RCC 7860 (cell line): ENCODE measurements at places on chromosomes 3 and 15.
A peak's percentile ranks its signal among the peaks of the same experiment; 100 is the strongest.

DNA sequence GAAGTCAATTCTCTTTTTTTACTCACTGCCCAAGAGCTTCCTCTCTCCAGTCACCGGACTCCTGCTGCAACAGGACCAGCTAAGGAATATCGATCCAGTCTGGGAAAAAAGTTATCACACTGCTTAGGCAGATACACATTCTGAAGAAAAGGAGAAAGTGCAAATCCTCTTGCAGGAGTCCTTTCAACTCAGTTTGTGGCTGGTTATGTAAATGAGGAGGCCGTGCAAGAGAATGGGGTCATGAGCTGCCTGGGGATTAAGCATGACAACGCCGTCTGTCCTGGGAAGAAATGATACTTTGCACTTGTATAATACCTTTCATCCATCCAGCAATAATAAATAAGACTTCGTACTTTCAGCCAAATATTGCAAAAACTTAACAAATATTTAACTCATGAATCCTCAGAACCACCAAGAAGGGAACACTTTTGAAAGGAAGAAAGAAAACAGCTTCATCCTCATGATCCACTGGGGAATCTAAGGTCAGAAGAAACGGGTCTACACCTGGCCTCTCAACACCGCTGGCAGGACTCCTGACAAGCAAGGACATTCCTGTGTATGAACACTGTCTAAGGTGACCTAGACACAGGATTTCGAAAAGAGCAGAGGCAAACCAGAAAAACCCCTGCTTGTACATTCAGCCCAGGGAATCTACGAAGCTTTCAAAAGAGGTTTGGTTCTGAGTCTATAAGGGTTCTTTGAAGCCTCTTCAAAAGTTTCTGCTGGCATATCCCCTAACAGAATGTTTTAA, 13.1 kb upstream of the WWTR1 start:
- no peak for DNase-seq

GRCh38 chr3:136247436-136247835, 2.7 kb upstream of the PCCB start:
- no peak for DNase-seq

- DNase-seq: no peak
Observed at GRCh38 chr15:61038387-61038786, 190.7 kb downstream of the RORA start.

GRCh38 chr3:56361731-56362130, 106.5 kb downstream of the ERC2 start:
- DNase-seq: no peak

DNA sequence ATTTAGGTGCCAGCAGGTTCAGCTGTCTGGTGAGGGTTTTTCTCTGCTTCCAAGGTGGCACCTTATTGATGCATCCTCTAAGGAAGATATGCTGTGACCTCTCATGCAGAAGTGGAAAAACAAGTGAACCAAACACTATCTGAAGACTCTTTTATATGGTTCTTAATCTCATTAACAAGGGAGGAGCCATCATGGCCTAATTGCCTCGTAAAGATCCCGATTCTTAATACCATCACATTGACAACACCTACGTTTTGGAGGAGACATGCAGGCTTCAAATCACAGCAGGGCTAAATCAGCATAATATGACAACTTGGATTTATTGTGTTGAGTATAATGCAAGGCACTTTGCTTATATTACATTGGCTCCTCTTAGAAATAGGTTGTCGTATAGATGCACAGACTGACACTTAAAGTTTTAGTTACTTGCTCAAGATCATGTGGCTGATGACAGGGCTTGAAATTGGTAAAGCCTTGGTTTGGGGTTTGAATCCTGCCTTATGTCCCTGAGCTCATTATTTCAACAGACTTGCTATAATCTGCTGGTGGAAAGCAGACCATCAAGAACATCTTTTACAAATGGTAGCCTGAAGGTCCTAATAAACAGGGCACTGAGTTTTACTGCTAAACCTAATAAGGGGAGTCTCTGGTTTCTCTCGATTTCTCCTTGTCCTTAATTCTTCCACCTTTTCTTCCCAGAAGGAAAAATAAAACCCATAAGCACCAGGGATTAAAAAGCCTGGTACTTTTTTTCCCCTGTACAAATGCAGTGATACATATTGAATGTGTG, 88.2 kb downstream of the PTPRG start:
- DNase-seq: no peak

DNA sequence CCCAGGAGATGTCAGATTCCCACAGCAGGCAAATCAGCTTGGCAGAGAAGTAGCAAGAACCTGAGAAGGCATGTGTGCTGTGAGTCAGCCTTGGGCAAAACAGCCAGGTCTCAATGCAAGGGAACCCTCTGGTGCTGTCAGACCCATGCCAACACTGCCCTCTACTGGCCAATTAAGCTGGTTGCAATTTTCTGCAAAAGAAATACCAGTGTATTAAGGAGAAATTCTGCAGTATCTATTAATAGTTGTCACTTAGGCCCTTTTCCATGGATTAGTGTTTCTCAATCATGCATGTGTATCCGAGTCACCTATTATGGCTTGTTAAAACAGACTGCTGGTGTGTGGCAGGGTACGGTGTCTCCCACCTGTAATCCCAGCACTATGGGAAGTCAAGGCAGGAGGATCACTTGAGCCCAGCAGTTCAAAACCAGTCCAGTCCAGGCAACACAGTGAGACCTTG, 26.2 kb downstream of the MAP4 start:
- DNase-seq: peak; percentile 80

- DNase-seq: no peak
Observed at GRCh38 chr15:73628976-73629797, 4.0 kb downstream of the NPTN start.

DNA sequence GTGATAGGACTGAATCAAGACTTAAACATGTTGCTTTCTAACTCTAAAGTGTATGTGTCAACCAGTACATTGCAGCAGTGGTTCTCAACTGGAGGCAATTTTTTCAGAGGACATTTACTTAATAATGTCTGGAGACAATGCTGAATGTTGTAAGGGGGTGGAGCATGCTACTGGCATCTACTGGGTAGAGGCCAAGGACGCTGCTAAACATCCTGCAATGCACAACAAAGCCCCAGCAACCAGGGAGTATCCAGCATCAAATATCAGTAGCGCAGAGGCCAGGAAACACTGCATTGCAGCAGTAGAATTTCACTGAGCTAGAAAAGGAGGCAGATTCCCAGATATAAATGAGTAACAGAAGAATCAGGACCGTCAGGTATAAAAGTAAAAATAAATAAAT, 79.8 kb upstream of the GRM7 start:
- no peak for DNase-seq

DNA sequence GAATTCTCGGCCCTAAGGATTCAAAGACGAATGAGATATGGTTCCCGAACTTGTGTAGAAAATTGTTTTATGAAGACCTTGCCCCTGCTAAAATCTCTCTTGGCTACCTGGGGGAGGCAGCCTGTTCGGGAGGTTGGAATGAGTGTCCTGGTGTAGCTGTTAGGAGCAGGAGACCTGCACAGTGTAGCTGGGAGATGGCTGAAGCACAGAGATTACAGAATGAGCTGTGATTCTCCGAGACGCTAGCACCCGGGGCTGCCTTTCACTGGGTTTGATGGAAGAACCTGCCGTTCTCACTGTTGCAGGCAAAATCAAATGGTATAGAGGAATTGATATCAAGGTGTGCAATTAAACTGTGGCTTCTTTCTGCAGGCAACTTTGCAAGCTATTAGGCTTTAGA, 68.0 kb downstream of the TRAK1 start:
- no peak for DNase-seq
